NCI-H2029 (cell line): ENCODE measurements at places on chromosomes 4 and X.

GRCh38 chrX:24231131-24231540, 81.6 kb downstream of the ZFX start:
- no peak for DNase-seq

GRCh38 chrX:49912086-49912485, 10.3 kb upstream of the CLCN5 start:
- no peak for DNase-seq

- DNase-seq, result no peak
These were observed 280.8 kb downstream of the ANKRD50 start for GRCh38 chr4:124431653-124432192.

DNA sequence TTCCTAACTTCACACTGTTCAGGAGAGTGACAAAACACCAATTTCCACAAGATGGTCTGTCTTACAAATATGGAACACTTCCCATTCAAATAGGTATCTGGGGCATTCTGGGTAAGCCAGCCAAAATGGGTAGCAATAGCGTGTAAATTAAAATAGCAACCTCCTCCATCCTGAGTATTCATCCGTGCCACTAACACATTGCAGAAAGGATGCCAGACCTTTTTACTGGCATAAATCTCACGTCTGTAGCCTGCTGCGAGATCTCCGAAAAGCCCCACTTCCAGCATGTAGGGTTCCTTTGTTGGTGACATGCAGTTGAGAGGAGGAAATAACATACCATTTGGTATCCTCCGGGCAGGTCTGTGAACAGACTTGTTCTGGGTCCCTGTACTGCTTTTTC, 52.7 kb upstream of the RAI2 start:
- DNase-seq, result no peak

DNA sequence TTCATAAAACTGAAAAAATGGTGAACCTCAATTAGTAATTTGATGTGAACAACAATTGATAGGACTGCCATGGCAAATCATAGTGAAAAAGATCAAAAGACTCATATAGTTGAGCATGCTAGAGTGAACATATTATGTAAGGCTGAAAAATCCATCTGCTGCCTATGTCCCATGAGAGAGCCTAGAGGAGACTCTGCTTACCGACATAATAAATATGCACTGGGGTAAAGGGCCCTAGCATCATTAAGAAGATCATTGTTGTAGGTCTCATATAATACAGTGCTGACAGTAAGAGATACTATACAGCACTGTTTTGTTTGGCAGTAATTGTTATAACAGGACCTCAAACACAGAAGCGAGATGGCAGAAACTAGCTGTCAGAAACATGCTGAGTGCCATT, 229.0 kb downstream of the PABPC4L start:
- DNase-seq, result no peak

GRCh38 chr4:81179326-81179725, 35.7 kb downstream of the PRKG2 start:
- DNase-seq, result no peak

GRCh38 chrX:32267796-32268195, 943.6 kb downstream of the DMD start:
- DNase-seq, result no peak

- no peak for DNase-seq
These were observed 114.5 kb downstream of the SLC10A7 start for GRCh38 chr4:146407257-146407656.

- no peak for DNase-seq
These were observed 151.6 kb downstream of the ARSF start for GRCh38 chrX:3192835-3193234.

GRCh38 chr4:158068068-158068467, 104.8 kb downstream of the GASK1B start:
- DNase-seq, result no peak

GRCh38 chrX:13646154-13646549, 6.8 kb upstream of the TCEANC start:
- DNase-seq, result no peak

GRCh38 chr4:121819216-121819965, 4.3 kb downstream of the CCNA2 start:
- DNase-seq, result no peak

GRCh38 chr4:96390404-96390803, 550.5 kb downstream of the PDHA2 start:
- DNase-seq, result no peak

DNA sequence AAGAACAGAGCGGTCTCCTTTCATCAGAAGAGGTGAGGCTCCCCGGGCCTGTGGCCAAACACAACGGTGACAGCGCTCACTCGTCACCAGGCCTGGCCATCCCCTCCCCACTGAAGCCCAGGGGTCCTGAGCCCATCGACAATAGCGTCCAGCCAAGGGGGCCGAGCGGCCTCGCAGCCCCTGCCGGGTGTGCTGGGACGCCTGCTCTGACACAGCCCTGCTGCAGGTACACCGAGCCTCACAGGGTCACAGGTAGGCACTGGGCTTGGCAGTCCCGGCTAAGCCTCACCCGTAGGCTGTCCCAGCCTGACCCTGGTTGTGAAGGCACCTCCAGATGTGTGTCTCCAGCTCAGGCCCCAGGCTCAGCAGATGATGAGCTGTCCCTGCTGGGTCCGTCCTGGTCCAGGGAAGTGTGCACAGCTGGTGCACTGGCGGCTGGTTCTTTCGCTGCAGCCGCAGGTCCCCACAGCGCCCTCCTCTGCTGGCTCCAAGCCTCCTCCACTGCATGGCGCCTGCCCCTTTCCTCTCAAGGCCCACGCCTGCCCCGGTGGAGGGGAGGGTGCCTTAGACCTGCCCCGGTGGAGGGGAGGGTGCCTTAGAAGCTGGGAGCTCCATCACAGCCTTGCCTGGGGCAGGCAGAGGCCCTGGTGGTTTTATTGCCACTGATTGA, 21.5 kb downstream of the UVSSA start:
- DNase-seq, result no peak

DNA sequence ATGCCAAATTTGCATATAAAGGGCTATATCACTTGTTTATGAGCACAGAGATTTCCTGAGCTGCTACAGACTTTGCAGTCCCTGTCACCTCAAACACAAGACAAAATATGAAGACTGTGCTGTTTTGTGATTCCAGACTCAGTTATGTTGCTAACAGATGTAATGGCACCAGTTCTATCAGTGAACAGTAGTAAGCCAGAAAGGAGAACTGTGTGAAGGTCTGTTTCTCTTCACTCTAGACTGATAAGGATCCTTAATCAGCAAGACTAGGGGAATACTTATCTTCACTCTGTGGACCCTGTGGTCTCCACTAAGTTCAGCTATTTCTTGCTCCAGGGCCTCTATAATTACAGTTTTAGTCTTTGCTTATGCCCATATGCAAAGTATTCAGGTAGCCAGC, 82.7 kb downstream of the ANXA5 start:
- no peak for DNase-seq

GRCh38 chr4:139025841-139026240, 10.3 kb downstream of the NOCT start:
- DNase-seq, result no peak

DNA sequence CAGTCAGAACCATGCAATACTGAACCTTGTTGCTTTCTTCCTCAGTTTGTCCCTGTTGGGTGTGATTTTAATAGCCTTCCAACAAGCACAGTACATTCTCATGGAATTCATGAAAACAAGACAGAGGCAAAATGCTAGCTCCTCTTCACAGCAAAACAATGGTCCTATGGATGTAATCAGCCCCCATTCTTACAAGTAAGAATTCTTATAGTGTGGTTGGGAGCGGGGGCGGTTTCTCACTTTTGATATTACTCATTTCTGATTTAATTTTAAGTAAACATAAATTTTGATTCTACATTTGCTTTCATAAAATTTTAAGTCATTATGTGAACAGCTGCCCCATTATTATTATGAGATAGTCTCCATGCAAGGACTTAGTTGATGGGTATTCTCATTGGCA, 80.8 kb upstream of the TLR2 start:
- no peak for DNase-seq

GRCh38 chr4:88998001-88998400, 59.0 kb downstream of the FAM13A start:
- DNase-seq, result no peak
